ENCODE measurements at places on chromosomes 6 and 20.

DNA sequence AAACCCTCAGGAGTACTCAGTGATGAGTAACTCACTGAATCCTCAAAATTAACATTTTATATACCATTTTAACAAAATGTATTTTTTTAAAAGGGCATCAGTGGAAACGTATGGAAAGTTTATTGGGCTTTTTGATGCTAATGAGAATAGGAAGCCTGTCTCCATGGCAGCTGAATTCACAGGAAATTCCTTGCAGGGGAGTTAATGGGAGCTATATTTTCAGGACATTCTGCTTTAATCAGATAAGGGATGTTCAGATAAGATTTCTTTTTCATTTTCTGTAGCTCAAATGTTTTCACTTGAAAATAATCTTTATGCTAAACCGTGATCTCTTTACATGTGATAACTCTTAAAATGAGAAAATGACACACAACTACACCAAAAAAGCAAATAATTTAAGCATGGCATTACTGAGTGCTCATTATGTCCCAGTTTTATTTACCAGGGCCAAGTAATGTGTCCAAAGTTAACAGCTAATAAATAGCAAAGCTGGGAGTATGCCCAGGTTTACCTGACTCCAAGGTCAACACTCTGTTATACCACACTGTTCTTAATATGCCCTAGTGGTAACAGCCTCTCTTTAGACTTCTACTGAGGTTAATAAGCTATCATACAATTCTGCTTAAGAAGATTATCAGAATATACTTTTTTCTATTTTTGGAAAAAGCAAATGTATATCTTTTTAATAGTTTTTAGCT, 348.1 kb downstream of the GRIK2 start:
- H3K4me1 ChIP-seq, result no peaks in the 10 kb centered on the region
- no peak overlapping the region for H3K4me3 ChIP-seq
- no peaks in the 10 kb centered on the region for H3K36me3 ChIP-seq
- H3K27me3 ChIP-seq, result no peaks in the 10 kb centered on the region

DNA sequence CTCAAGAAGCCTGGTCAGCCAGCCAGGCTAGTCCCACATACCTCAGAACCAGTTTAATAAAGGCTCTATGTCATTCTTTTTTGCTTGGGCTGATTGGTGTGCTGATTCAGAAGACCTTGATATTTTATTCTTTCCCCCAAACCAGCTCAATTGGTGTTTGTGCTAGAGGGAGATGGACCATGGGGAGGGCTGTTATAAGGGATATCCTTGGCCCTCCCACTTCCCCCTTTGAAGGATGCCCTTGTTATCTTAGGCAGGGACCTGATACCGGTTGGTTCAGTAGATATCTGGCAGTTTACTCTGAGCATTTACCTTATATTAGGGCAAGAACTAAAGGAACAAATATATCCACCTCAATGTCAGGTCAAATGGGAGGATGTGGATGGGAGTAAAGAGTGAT, 207.4 kb downstream of the LRFN2 start:
- no peaks in the 10 kb centered on the region for H3K27me3 ChIP-seq
- peaks cover 2% of the 10 kb centered on the region for H3K4me1 ChIP-seq
- H3K27ac ChIP-seq, result no peak overlapping the region
- H3K36me3 ChIP-seq, result peaks cover 7% of the 10 kb centered on the region
- DNase-seq, result no peak

- no peaks in the 10 kb centered on the region for H3K36me3 ChIP-seq
- H3K4me3 ChIP-seq, result no peak overlapping the region
- DNase-seq, result no peak
- H3K27ac ChIP-seq, result no peak overlapping the region
Observed at GRCh38 chr6:39260953-39261352, 31.7 kb upstream of the KCNK5 start.

GRCh38 chr6:112443179-112444065, 96.3 kb downstream of the RFPL4B start:
- H3K4me1 ChIP-seq, result no peaks in the 10 kb centered on the region
- H3K27ac ChIP-seq, result no peak overlapping the region
- DNase-seq, result no peak
- H3K4me3 ChIP-seq, result no peak overlapping the region
- no peaks in the 10 kb centered on the region for H3K36me3 ChIP-seq
- H3K27me3 ChIP-seq, result no peaks in the 10 kb centered on the region

DNA sequence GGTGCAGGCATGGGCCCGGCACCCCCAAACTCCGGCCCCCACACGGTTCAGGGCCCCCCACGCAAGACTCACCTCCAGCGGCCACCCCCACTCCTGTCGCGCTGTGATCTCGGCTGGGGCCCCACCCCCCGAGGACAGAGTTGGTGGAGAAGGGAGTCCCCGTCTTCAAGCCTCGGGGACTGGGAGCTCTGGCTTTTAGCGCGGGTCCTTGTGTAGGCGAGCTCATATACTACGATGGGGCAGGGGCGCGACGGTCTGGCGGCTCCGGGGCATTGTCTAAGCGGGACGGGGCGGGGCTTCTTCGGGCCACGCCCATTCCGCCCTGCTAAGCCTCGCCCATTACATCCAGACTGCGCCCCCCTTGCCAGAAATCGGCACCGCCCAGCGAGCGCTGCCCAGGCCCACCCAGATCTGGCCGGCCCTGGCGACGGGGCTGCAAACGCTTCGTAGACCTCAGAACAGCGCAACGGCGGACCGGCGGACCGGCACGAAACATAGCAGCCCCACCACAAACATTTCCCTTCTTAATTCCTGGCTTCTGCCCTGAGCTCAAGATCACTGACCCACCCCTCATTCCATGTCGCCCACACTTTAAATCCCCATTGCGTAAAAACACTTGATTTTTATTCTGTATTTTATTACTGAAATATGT, 1.0 kb upstream of the DDAH2 start:
- H3K27ac ChIP-seq, result peak overlapping the region; percentile 6
- DNase-seq, result peak; percentile 56
- H3K27me3 ChIP-seq, result no peaks in the 10 kb centered on the region
- H3K4me3 ChIP-seq, result peak overlapping the region; percentile 85
- peaks cover 64% of the 10 kb centered on the region for H3K36me3 ChIP-seq

DNA sequence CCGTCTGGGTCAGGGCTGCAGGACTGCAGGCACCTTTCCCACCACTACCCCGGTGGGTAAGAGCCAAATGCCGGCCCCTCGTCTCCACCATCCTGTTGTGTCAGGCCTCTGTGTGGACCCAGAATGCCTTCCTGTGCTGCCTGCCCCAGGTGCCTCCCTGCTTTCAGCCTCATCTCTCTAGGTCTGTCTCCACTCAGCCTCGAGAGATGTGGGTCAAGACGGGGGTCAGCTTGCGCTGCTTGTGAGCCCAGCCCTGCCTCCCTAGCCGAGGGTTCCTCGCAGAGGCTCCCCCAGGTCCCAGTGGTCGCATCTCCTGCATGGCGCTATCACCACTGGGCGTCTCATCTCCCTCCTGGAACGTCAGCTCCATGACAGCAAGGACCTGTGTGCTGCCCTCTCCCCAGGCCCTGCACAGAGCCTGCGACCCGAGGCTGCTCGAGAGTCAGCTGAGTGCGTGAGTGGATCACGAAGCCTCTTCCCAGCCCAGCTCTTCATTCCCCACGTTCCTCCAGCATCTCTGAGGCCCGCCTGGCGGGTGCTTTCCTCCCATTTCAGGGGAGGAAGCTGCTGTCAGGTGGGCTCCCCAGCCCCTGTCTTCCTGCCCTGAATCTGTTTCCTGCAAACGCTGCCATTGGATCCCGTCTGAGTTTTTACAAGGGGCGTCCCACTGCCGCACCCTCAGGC, 38.7 kb upstream of the ZBP1 start:
- H3K27me3 ChIP-seq, result no peaks in the 10 kb centered on the region
- H3K27ac ChIP-seq, result no peak overlapping the region
- no peak for DNase-seq
- H3K36me3 ChIP-seq, result no peaks in the 10 kb centered on the region
- H3K4me1 ChIP-seq, result peaks cover 5% of the 10 kb centered on the region

DNA sequence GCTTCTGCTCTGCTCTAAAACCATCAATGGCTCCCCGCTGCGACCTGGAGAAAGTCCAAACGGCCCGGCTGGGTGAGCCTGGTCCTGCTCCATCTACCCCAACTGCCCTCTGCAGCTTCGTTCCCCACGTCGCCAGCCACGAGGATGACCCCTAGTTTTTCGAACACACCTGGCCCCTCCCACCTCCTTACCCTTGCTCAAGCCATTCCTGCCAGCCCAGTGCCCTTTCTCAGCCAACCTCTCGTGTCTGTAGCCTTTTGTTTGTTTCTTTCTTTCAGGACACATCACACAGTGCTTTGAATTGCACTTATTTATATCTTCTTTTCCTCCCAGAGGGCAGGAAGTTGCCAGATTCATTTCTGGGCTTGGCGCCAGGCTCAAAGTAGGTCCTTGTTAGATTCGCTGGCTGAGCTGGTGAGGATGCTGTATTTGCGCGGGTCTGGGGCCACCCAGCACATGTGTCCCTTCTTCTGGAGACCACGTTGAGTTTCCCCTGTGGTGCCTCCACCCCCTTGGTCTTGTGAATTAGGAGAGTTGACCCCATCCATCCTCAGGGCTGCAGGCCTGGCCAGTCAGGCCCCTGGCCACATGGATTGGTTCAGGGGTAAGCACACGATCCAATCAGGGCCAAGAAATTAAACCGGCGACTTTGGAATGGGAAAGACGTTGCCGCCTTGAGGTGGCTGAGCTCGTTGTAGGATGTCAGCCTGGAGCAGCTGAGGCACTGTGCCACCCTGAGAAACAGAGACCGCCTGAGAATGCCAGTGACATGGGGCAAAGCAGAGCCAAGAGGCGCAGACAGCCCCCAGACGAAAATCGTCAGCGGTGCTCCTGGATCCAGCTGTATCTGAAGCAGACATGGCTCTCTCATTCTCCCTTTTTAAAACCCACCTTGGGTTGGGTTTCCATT, 156.0 kb downstream of the CEBPB start:
- no peaks in the 10 kb centered on the region for H3K36me3 ChIP-seq
- H3K27ac ChIP-seq, result no peak overlapping the region
- H3K4me3 ChIP-seq, result no peak overlapping the region
- H3K27me3 ChIP-seq, result no peaks in the 10 kb centered on the region

DNA sequence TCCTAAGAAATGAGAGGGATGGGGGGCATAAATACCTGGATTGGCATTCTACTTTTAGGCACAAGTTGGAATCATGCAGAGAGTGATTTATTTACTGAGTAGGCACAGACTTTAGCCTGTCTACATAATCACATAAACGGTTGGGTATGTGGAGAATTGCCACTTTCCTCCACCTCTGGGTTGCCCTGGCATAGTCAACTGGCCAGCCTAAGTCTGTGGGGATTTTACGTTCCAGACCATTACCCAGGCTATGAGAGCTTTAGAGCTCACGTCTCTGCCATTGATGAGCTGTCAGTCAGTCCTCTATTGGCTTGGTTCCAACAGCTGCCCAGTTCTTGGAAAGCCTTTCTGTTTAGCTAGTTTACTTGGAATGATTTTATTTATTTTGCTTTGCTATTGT, 5.0 kb upstream of the BHLHE23 start:
- peaks cover 17% of the 10 kb centered on the region for H3K36me3 ChIP-seq
- no peak for DNase-seq

DNA sequence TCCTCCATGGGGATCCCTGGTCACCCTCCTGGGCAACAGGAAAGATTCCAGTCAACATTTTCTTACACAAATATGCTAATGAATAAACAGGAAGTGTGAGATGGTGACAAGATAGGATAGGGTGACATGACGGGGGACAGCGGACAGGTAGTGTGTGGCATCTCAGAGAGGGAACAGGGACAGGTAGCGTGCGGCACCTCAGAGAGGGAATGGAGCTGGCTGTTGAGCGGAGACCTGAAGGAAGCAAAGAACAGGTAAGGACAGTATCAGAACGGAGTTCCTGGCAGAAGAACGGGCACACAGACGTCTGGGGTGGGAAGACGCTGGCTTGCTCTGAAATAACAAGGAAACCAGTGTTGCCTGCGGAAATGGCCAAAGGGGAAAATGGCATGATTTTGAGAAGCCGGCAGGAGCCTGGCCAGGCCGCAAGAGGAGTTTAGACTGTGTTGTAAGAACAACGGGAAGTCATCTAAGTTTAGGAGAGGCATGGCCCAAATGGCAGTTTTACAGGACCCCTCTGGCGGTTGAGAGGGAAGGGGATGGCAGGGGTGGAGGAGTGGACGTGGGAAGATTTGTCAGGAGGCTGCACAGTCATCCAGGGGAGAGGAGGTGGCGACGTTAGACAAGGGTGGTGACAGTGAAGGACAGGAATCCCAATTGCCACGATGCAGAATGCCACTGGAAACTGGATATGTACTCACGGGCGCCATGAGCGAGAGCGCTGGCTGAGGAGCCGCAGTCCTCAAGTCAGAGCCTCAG, 111.6 kb downstream of the JPH2 start:
- peaks cover 56% of the 10 kb centered on the region for H3K4me1 ChIP-seq
- no peak for DNase-seq
- H3K27ac ChIP-seq, result no peak overlapping the region

GRCh38 chr6:56556751-56557540, 85.7 kb downstream of the DST start:
- H3K4me1 ChIP-seq, result no peaks in the 10 kb centered on the region
- no peaks in the 10 kb centered on the region for H3K36me3 ChIP-seq
- H3K27ac ChIP-seq, result no peak overlapping the region
- DNase-seq, result no peak

DNA sequence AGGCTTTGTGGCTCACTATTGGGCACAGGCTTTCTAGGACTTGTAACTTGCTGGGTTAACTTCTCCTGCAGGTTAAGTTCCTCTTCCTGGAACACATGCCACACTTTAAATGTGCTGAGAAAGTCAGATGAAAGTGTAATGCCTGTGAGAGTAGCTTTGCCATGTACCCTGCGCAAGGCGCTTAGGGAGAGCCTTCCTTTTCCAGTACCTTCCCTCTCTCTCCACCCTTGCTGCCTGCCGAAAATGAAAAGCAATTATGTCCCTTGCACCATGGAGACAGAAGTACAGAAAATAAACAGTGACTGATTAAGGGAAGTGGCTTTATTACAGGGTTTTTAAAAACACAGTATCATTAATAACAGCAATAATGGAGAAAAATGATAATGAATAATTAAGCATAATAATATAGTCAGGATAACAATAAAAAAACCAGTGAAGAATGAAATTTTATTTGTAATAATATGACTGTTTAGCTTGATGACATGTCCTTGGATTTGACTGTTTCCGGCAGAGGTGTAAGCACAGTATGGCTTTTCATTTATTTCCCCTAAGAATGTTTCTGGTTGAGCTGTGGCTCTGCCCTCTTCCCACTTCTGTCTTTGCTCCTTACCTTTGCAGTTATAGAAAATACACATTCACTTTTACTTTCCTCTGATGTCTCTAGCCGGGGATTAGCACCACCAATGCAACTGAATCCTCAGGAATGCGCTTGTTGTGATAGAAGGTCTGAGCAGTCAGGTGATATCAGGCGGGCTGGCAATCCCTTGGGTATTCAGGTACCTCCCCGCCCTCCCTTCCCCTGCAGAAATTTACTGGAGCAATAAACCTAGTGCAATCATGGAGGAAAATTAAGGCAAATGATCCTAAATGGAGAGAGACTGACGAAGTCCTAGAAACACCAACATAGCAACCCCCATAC, 472.3 kb upstream of the CITED2 start:
- no peaks in the 10 kb centered on the region for H3K27me3 ChIP-seq
- DNase-seq, result no peak
- H3K36me3 ChIP-seq, result no peaks in the 10 kb centered on the region
- no peaks in the 10 kb centered on the region for H3K4me1 ChIP-seq

Data from activated T-helper 2 cell treated with anti-CD3 and anti-CD28 coated beads, Interferon-gamma antibody, Interleukin-2, Interleukin-4, amounts not matched to agents 10 μg/mL and 5 μg/mL and 100 μg/mL, durations not matched to agents 14 hours and 24 hours and 36 hours (primary cell).